A549 treated with DMSO at 1 μM for 4 hours (cell line): ENCODE measurements at places on chromosomes 4 and X. TPM values are rescaled to one million over a fixed set of nuclear protein-coding genes. Genes with fewer than 3 reads are reported as not detected.

The CXCL10 gene
- 0.14 to 0.18 TPM (median 0.17 TPM) in 4 of 5 replicates, not detected in the other for total RNA-seq

The CCNQ gene
- 37.2 to 55.3 TPM (median 50.7 TPM) in 5 replicates for total RNA-seq

The STIM2 gene
- total RNA-seq: 12.8 to 16.3 TPM (median 15.5 TPM) in 5 replicates

The TLR6 gene
- total RNA-seq: 4.7 to 7.1 TPM (median 5.5 TPM) in 5 replicates

The CXCL8 gene
- 8.5 to 21.3 TPM (median 13.9 TPM) in 5 replicates for total RNA-seq
